Activated CD4-positive, alpha-beta T cell treated with anti-CD3 and anti-CD28 coated beads for 24 hours (primary cell): ENCODE measurements at places on chromosomes 5 and 9.
A peak's percentile ranks its signal among the peaks of the same experiment; 100 is the strongest.

GRCh38 chr9:133032171-133032570 lies 1.4 kb downstream of the GTF3C5 start:
- no peak for DNase-seq

DNA sequence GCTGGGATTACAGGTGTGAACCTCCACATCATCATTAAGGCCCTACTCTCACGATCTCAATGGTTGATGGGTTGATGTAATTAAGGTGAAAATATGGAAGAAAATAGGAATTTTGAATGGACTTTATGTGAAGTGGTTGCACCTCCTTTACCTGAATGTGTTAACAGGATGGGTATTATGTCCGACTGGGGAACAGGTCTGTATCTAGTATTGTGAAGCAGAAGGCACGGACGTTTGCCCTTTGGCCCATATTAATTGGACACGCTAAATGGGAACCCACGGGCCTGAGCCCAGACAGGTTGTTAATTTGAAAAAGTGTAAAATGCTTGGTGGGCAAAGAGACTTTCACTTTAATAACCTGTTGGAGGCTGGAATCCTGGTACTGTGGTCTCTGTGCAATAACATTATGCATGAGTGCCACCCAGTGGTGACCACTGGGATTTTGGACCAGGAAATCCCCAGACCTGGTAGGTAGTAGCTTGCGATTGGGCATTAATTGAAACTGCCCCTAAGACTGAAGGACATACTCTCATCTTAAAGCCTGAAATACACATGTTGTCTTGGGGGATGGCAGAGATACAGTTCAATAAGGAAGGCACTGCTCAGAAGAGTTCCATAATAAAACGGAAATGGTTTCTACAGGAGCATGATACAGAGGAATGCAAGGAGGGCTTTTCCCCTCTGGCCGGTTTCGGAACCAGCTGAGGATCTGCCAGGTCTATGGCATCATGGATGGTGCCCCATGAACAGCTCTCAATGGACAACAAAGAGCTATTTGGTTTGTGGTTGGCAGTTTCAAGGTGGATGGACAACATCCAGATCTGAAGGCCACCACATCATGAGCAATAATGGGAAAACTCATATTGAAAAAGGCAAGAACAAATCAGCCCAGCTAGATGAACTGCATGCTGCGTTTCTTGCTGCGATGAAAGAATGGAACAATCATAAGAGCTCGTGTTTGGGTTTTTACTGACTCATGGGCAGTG lies 26.2 kb upstream of the BICD2 start:
- DNase-seq: peak; percentile 65

- DNase-seq: no peak
Observed at GRCh38 chr9:131618071-131618479, 72.8 kb downstream of the PRRT1B start.

- DNase-seq: no peak
Observed at GRCh38 chr5:159414021-159414420, 83.7 kb upstream of the IL12B start.

DNA sequence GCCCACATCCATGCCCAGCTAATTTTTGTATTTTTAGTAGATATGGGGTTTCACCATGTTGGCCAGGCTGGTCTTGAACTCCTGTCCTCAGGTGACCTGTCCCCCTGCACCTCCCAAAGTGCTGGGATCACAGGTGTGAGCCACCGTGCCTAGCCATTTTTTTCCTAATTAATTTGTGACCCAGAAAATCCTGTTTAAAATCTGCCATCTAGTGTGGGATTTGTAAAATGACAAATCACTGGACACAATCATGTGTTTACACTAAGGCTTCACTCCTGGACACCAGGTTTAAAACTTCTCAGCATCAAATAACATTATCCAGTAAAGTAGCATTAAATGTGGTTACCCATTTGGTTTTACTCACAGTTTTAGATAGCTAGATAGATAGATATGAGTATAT lies 18.6 kb upstream of the KDM4C start:
- no peak for DNase-seq

DNA sequence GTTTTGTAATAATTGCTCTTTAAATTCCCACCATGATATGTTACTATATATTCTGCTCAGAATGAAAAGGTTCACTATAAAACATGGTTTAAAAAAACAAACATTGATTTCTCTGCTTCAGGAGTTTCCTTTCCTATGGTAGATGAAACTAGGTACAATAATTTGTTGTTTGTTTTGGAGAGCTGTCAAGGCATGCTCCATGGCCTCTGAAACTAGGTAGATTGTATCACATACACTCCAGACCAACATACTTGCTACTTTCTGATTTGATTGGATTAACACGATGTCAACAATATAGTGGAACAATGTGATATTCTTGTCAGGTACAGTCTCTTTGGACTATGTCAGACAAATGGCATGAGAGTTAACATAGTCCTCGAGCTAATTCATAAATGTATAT lies 452.7 kb upstream of the CDH9 start:
- DNase-seq: no peak

GRCh38 chr5:69001627-69002026 lies 92.2 kb upstream of the SLC30A5 start:
- no peak for DNase-seq

DNA sequence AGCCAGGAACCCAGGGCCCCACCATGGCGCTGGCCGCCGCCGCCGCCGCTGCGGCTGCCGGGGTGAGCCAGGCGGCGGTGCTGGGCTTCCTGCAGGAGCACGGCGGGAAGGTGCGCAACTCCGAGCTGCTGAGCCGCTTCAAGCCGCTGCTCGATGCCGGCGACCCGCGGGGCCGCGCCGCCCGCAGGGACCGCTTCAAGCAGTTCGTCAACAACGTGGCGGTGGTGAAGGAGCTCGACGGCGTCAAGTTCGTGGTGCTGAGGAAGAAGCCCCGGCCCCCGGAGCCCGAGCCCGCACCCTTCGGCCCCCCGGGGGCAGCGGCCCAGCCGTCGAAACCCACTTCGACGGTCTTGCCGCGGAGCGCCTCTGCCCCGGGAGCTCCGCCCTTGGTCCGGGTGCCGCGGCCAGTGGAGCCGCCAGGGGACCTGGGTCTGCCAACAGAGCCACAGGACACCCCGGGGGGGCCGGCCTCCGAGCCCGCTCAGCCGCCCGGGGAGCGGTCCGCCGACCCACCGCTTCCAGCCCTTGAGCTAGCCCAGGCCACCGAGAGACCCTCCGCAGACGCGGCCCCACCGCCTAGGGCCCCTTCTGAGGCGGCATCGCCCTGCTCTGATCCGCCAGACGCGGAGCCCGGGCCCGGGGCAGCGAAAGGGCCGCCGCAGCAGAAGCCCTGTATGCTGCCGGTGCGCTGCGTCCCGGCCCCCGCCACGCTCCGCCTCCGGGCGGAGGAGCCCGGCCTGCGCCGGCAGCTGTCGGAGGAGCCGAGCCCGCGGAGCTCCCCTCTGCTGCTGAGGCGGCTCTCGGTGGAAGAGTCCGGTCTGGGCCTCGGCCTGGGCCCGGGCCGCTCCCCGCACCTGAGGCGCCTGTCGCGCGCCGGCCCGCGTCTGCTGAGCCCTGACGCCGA lies 749 bp downstream of the SOWAHA start:
- no peak for DNase-seq

GRCh38 chr5:6652025-6652424 lies 18.8 kb downstream of the SRD5A1 start:
- DNase-seq: no peak

DNA sequence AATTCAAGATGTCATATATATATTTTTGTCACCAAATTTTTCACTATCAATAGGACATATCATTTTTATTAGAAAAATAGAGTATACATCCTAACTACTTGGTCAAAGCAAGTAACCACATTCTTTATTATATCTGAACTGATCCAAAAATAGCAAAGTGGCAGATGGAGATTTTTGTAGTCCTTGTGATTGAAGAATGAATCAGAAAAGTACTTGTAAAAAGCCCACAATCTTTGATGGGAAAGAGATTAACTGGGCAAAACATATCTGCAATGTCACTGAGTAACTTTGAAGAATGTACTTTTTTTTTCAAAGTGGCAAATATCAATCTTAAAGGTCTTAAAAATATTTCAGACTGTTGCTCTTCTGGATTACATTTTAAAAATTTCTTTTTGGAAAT lies 1040.6 kb upstream of the SEMA6A start:
- no peak for DNase-seq

DNA sequence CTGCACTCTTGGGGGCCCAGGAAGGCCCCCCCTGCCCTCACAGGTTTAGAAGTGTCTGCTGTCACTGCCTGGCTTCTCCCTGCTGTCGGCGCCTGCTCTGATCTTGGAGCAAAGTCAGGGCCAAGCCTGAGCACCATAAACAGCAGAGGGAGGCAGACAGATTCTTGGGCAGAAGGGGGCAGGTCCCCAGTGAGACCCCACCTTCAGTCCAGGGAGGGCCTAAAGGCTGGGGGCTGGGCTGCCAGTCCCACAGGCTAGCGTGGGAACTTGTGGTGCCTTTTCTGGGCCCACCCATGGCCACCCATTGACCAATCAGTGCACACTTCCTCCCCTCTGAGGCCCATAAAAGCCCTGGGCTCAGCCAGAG lies 124.0 kb downstream of the OLFM1 start:
- DNase-seq: no peak
